ENCODE measurements at places on chromosomes 5 and 9. TPM values are rescaled to one million over a fixed set of nuclear protein-coding genes. Genes with fewer than 3 reads are reported as not detected.

Gene CDC20B
- not detected for total RNA-seq

DNA sequence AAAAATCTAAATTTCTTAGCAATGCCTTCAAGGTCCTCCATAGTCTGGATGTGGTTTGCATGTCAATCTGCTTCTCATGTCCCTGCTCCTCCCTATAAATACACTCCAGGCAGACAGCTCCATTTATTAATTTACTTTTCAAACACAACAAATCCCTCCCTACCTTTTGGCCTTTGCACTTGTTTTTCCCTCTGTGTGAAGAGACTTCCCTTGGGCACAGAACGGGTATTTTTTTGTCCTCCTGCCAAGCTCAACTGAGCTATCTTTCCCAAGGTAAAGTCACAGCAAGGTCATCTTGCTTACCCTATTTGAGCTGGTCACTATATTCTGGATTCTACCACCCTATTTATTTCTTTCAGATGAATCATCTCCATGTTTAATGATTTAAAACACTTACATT lies 159.6 kb upstream of the ANKH start:
- no peak overlapping the region for H3K4me3 ChIP-seq
- H3K4me1 ChIP-seq, result no peaks in the 10 kb centered on the region
- H3K36me3 ChIP-seq, result no peaks in the 10 kb centered on the region
- DNase-seq, result no peak
- H3K27ac ChIP-seq, result no peak overlapping the region

DNA sequence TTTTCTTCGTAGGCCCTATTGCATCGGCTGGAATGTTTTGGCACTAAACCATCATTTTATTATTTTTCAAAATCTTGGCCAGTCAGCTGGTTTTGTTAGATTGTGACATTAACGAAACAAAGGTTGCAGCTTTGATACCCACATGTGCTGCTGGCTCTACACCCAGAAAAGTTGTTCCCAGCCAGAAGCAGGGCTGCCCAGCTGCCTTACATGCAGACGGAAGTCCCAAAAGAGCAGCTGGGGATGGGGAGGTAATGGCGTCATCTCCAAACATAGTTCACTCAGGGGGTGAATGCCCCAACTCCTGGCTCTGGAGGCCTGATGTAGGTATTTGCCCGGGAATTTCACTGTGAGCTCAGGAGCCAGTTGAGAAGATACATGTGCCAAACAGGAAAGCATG lies 23.3 kb downstream of the TMEM171 start:
- H3K27me3 ChIP-seq, result no peaks in the 10 kb centered on the region
- H3K4me3 ChIP-seq, result no peak overlapping the region
- DNase-seq, result no peak
- no peak overlapping the region for H3K27ac ChIP-seq
- no peaks in the 10 kb centered on the region for H3K4me1 ChIP-seq

Gene RORB
- total RNA-seq, result 0.20 TPM

Gene VAV2
- total RNA-seq, result 52.4 TPM

GRCh38 chr9:78422309-78422708 lies 125.4 kb downstream of the PSAT1 start:
- no peaks in the 10 kb centered on the region for H3K4me1 ChIP-seq
- no peak overlapping the region for H3K27ac ChIP-seq
- DNase-seq, result no peak
- H3K27me3 ChIP-seq, result no peaks in the 10 kb centered on the region
- no peaks in the 10 kb centered on the region for H3K36me3 ChIP-seq

- DNase-seq, result no peak
- H3K27me3 ChIP-seq, result no peaks in the 10 kb centered on the region
- no peaks in the 10 kb centered on the region for H3K4me1 ChIP-seq
These were observed 369.7 kb downstream of the CDK5RAP2 start for GRCh38 chr9:120210274-120210673.

GRCh38 chr5:176590035-176590717 lies 19.8 kb downstream of the GPRIN1 start:
- no peak for DNase-seq
- H3K4me1 ChIP-seq, result no peaks in the 10 kb centered on the region
- H3K36me3 ChIP-seq, result no peaks in the 10 kb centered on the region
- H3K27me3 ChIP-seq, result no peaks in the 10 kb centered on the region
- no peak overlapping the region for H3K4me3 ChIP-seq

GRCh38 chr5:157109744-157110143 lies 900 bp upstream of the HAVCR2 start:
- H3K27ac ChIP-seq, result peak overlapping the region; percentile 51
- no peaks in the 10 kb centered on the region for H3K4me1 ChIP-seq
- no peak for DNase-seq

Gene MORN5
- total RNA-seq, result not detected

Gene TEX48
- total RNA-seq, result not detected

Gene SH3PXD2B
- total RNA-seq, result 26.6 TPM

DNA sequence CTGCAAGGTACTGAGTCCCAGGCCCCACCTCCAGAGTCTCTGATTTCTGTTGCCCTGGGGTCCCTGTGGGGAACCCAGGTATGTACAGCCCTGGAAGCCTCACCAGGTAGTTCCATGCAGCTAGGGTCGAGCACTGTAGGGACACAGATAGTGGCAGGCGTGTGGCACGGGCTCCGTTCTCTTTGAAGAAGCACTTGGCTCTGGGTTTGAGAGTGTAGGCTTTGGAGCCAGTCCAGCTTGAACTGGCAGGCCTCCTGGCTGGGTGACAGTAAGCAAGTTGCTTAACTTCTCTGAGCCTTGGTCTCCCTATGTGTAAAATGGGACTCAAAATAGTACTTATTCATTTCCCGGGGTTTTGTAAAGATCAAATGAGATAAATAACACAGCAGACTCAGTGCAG lies 5.6 kb downstream of the OLFM1 start:
- no peaks in the 10 kb centered on the region for H3K4me1 ChIP-seq
- H3K27me3 ChIP-seq, result peaks cover 17% of the 10 kb centered on the region
- DNase-seq, result no peak

DNA sequence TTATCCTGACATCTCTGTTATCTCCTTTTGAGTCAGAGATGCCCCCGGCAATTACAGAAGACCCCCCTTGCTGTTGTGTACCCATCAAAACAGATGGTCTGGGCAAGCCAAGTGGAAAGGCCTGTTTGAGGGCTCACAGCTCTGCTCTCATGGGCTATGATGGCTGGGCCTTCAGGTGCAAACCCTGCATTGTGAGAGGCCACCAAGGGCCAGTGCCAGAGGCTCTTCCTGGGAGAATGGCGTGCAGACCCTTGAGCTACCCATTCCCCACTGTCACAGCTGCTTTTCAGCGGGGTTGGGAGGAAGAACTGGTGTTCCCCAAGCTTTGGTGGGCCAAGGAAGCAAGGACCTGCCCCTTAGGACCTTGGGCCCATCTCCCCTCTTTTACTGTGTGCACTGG lies 174.7 kb upstream of the PPP1R26 start:
- H3K27me3 ChIP-seq, result peaks cover 37% of the 10 kb centered on the region
- no peak for DNase-seq
- no peaks in the 10 kb centered on the region for H3K4me1 ChIP-seq

DNA sequence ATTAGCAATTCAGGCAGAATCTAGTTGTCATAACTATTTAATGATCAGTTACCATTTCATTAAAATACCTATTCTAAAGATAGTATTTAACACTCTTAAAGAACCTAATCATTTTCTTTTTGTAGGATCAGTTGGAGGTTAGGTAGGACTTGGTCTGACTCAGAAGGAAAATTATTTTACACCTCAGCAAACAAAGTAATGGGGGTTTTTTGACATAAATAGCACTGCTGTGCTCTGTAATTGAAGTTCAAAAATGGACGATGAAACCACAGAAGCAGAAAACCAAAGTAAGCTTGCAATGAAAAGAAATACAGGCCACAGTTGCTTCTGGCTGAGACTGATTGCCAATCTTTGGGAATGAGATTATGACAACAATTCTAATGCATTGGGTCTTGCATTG lies 187.0 kb upstream of the TRPM3 start:
- no peaks in the 10 kb centered on the region for H3K4me1 ChIP-seq
- H3K4me3 ChIP-seq, result no peak overlapping the region
- no peaks in the 10 kb centered on the region for H3K36me3 ChIP-seq
- H3K27ac ChIP-seq, result no peak overlapping the region

Gene SVEP1
- 26.8 TPM for total RNA-seq

Gene TMEM215
- not detected for total RNA-seq

DNA sequence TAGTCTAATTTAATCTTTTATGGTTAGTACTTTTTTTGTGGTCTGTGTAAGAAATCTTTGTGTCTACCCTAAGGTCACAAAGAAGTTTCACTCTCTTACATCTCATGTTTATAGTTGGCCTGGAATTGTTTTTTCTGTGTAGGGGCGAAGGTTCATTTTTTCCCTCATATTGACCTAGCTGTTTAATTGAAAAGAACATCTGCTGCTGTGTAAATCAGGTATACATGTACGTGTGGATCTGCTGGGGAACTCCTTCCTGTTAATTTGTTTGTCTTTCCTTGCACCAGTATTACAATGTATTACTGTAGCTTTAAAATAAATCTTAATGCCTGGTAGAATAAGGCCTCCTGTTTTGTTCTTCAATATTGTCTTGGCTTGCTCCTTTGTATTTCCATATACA lies 37.8 kb downstream of the EXOSC2 start:
- no peaks in the 10 kb centered on the region for H3K36me3 ChIP-seq
- H3K4me1 ChIP-seq, result peaks cover 57% of the 10 kb centered on the region
- no peak overlapping the region for H3K4me3 ChIP-seq
- no peak for DNase-seq

GRCh38 chr9:72615931-72616330 lies 94.5 kb downstream of the TMC1 start:
- DNase-seq, result no peak
- H3K27me3 ChIP-seq, result no peaks in the 10 kb centered on the region
- no peaks in the 10 kb centered on the region for H3K4me1 ChIP-seq
- no peak overlapping the region for H3K4me3 ChIP-seq
- H3K36me3 ChIP-seq, result no peaks in the 10 kb centered on the region

Gene CCDC171
- 2.8 TPM for total RNA-seq

GRCh38 chr5:76303921-76304320 lies 99.2 kb upstream of the IQGAP2 start:
- H3K4me1 ChIP-seq, result no peaks in the 10 kb centered on the region
- H3K27ac ChIP-seq, result peak overlapping the region; percentile 16
- peak; percentile 59 for DNase-seq
- no peaks in the 10 kb centered on the region for H3K27me3 ChIP-seq

Gene BRD3
- 19.0 TPM for total RNA-seq

DNA sequence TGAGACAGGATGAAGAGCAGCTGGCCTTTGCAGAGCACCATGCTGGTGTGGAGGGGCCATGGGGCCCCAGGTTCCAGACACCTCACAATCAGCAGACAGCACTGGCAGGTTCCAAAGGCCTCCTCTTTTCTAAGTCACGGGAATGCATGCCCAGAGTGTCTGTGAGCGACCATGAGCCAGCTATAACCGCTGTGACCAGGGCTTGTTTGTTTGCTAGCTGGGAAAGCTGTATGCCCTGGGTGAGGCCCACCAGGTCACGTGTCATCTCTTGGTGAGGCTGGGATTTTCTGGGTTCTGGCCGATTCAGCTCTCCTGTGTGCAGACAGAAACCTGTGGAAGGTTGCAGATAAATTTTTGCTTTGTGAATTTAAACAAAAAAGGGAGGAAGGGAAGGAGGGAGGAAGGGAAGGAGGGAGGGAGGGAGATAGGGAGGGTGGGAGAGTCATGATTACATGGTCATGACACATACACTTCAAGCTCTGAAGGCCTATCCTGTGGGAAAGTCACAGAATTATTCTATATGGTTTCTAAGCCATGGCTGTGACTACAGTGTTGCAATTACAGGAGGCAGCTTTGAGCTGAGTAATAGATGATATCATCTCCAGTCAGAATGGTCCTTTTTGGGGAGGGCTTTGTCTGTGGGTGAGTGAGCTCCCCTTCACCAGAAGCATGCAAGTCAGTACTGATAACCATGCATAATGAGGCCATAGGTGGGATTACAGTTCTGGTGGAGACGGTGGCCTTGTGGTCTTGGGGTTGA lies 37.2 kb downstream of the PAPPA start:
- no peak overlapping the region for H3K27ac ChIP-seq
- H3K4me1 ChIP-seq, result no peaks in the 10 kb centered on the region
- H3K4me3 ChIP-seq, result no peak overlapping the region
- no peak for DNase-seq
- H3K27me3 ChIP-seq, result no peaks in the 10 kb centered on the region

- peaks cover 39% of the 10 kb centered on the region for H3K4me1 ChIP-seq
- no peak overlapping the region for H3K4me3 ChIP-seq
- no peak for DNase-seq
- no peaks in the 10 kb centered on the region for H3K36me3 ChIP-seq
- peak overlapping the region; percentile 12 for H3K27ac ChIP-seq
- H3K27me3 ChIP-seq, result no peaks in the 10 kb centered on the region
These were observed 104.5 kb downstream of the RGS3 start for GRCh38 chr9:113568081-113568435.

Gene GGTA1
- 1.9 TPM for total RNA-seq

Gene ST6GALNAC4
- total RNA-seq, result 41.9 TPM

Gene BAAT
- not detected for total RNA-seq

DNA sequence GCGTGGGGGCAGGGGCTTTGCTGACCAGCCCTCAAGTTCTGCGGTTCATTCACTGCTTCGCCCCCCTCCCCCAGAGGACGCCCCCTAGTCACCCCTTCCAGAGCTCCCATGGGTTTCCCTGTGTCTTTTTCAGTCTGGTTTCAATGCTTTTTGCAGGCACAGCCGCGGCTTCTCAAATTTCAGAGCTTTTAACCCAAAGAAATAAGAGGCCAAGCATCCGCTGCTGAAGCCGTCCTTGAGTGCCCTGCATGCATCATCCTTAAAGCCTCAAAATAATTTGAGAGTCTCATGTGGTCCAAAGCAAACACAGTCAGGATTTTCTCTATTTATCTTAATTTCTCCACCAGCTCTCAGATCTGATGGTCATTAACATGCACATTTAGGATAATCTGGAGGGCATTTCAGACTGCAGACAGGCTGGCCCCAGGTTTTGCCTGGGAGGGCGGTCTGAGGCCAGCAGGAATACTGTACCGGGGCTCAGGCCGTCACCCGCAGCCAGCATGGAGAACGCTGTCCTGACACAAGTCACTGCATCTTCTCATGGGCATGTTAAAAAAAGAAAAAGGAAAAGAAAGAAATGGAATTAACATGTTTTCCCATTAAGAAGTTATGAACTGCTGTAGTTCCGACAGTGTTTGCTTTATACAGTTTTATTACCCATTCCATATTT lies 420.8 kb upstream of the IRX4 start:
- no peaks in the 10 kb centered on the region for H3K36me3 ChIP-seq
- H3K4me1 ChIP-seq, result no peaks in the 10 kb centered on the region
- no peak for DNase-seq

Gene PCDHGA12
- total RNA-seq, result 1.6 TPM

GRCh38 chr5:176658007-176658599 lies 10.8 kb downstream of the TSPAN17 start:
- peaks cover 11% of the 10 kb centered on the region for H3K4me1 ChIP-seq
- no peak overlapping the region for H3K4me3 ChIP-seq
- H3K27ac ChIP-seq, result no peak overlapping the region
- H3K27me3 ChIP-seq, result peaks cover 7% of the 10 kb centered on the region

DNA sequence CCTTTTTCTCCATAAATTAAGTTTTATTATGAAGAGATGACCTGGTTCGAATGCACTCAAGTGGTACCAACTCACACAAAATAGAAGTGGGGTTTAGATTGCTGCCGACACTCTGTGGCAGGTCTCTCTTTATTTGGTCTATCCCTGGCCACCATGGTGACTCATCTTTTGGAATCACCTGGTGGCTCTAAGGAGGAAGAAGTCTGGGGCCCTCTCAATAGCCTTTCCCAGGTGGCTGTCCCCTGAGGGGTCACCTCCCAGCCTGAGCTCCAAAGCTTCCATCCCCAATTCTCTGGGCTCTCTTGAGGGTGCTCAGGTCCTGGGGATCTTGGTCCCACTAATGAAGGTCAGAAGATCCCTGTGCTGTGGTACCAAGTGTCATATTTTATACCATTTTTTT lies 136.8 kb downstream of the MVB12B start:
- no peaks in the 10 kb centered on the region for H3K36me3 ChIP-seq
- no peak overlapping the region for H3K4me3 ChIP-seq
- H3K27me3 ChIP-seq, result no peaks in the 10 kb centered on the region
- no peak for DNase-seq
- H3K4me1 ChIP-seq, result no peaks in the 10 kb centered on the region
